Mesothelial cell of epicardium (in vitro differentiated cells): ENCODE measurements at places on chromosomes 12 and 14.
A peak's percentile ranks its signal among the peaks of the same experiment; 100 is the strongest.

DNA sequence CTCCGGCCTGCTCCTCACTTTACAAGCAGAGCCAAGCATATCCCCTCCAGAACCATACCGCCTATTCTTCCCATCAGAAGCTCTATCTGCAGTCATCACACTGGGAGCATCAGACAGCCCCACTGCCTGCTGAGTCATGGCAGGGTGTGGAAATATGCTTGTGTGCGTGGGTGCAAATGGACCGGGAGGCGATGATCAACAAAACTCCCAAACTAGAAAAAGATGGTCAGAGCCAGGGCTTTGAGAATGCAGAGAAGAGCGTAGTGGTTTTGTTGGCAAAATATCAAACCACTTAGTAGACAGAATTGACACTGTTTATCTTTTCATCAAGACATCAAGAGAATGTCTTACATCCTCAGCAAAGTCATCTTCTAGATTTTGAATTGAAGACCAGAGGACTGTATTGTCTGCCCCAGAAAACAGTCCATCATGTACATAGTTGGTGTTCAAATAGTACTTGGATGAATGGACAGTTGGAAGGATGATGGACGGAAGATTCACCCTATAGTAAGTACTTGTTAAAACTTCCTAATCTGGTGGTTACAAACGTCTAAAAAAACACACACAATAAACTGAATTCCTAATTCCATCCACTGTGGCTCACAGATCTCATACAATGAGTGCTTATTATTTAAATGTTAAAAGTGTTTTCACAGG is 54.9 kb downstream of the VWF start:
- no peak for DNase-seq

- no peak for DNase-seq
These were observed 583.6 kb downstream of the GALC start for GRCh38 chr14:87409393-87409792.

GRCh38 chr12:20800160-20800559 is 10.3 kb upstream of the SLCO1B3 start:
- no peak for DNase-seq

GRCh38 chr14:21023174-21023573 is 1.7 kb downstream of the NDRG2 start:
- DNase-seq = no peak

- DNase-seq = no peak
These were observed 361.8 kb downstream of the C12orf50 start for GRCh38 chr12:87667378-87667777.

DNA sequence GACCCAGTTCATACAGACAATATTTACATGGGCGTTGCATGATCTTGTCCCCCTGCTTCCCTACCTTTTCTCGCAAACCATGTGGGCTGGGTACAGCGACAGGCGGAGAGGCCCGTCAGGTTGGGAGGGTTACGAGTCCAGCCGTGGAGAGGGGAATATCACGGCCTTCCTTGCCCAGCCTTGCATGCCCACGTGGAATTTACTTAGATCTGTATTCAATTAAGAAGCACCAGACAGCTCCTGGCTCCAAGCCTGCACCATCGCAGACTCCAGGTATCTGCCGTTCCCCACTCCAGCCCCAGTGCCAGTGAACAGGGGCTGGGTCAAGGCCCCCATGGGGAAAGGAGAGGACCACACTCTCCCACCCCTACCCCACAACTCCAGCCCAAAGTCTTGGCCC is 29.8 kb downstream of the BCL11B start:
- DNase-seq = no peak

DNA sequence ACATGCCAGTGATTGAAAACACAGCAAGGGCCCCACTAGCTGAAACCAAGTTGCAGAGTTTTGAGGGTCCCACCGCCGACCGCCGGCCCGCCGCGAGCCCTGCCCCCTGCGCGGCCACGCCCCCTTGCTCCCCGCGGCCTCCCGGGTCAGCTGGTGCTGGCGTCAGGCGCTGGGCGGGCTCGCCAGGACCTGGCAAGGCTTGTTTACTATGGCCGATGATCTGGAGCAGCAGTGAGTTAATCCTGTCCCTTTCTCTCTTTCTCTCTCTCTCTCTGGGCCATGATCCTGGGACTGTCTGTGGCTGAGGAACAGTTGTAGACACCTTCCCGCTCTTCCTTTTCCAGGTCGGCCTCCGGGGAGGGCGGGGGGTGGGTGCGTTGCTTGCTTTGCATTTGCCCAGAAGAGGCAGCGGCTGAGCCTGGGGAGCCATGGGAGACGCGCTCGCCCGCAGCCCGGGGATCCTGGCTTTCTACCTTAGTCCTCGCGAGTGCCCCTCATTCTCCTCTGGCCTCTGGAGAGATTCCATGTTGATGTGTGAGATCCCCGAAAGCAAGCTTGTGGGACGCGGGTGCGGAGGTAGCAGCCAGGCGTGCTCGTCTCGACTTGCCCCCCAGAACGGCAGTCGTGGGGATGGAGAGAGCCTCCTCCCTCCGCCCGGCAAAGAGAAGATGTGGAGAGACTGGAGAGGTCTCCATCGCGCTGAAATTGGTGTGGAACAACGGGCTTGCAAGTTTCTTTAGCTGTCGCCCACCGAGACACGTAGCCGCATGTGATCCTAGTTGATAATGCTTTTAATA is at the start of gene ABHD4:
ABHD4 (plus strand) TSS at position 202 of the 797 bp plus-strand sequence; CDS start at position 209, 7 bp downstream.
- DNase-seq = peak; percentile 43

DNA sequence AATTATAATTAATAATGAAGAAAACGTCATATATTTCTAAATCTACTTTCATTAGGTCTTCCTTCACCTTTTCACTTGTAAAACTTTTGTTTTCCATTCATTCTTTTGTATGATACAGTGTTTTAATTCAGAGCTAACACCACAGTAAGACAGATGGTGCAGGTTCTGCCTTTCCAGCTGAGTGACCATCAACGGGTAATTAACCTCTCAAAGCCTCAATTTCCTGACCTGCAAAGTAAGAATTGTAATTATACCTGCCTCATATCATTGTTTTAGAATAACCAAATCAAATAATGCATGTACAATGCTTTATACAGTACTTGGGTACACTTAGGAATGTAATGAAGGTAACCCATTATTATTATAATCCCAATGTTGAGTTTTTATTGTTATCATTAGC is 157.6 kb downstream of the FOXA1 start:
- DNase-seq = no peak

- no peak for DNase-seq
These were observed 19.9 kb downstream of the DAAM1 start for GRCh38 chr14:59208224-59208814.

GRCh38 chr14:22474730-22475351 is 114.2 kb downstream of the DAD1 start:
- no peak for DNase-seq

DNA sequence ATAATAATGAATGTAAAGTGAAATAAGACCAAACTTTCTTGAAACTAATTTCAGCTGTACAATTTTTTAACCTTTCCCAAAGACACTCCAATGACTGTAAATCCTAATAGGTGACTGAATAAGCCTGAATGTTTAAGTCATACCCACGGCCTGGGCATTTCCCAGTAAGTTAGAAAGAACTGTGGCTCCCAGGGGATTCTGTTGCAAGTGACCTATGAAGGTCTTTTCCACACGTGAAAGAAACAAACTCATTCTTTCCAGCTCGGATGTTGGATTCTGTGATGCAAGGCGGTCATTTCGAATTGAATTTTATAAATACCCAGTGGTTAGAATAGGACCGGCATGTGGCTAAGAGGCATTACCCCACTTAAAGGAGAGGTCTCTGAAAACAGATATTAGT is 1134.4 kb downstream of the GALC start:
- no peak for DNase-seq

- no peak for DNase-seq
These were observed 41.6 kb upstream of the VASH1 start for GRCh38 chr14:76719666-76720065.

DNA sequence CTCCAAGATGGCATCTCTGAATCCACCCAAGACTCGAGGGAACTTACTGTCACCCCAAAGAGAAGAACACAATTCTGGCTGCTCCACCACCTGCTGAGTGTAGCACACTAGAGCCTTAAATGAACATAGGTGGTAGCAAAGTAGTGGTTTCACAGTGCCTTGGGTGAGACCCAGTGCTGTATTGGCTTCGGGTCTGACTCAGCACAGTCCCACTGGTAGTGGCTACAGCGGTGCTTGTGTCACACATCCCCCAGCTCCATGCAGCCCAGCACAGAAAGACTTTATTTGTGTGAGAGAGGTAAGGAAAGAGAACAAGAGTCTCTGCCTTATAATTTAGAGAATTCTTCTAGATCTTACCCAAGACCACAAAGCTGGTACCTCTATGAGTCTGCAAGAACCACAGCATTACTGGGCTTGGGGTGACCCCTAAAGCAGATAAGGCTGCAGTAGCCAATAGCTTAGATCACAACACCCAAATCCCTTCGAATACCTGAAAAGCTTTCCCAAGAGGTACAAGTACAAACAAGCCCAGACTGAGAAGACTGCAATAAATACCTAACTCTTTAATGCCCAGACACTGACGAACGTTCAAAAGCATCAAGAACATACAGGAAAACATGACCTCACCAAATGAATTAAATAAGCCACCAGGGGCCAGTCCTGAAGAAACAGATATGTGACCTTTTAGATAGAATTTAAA is 83.3 kb upstream of the SLC38A4 start:
- no peak for DNase-seq

GRCh38 chr14:53032161-53032803 is 81.4 kb upstream of the FERMT2 start:
- no peak for DNase-seq

DNA sequence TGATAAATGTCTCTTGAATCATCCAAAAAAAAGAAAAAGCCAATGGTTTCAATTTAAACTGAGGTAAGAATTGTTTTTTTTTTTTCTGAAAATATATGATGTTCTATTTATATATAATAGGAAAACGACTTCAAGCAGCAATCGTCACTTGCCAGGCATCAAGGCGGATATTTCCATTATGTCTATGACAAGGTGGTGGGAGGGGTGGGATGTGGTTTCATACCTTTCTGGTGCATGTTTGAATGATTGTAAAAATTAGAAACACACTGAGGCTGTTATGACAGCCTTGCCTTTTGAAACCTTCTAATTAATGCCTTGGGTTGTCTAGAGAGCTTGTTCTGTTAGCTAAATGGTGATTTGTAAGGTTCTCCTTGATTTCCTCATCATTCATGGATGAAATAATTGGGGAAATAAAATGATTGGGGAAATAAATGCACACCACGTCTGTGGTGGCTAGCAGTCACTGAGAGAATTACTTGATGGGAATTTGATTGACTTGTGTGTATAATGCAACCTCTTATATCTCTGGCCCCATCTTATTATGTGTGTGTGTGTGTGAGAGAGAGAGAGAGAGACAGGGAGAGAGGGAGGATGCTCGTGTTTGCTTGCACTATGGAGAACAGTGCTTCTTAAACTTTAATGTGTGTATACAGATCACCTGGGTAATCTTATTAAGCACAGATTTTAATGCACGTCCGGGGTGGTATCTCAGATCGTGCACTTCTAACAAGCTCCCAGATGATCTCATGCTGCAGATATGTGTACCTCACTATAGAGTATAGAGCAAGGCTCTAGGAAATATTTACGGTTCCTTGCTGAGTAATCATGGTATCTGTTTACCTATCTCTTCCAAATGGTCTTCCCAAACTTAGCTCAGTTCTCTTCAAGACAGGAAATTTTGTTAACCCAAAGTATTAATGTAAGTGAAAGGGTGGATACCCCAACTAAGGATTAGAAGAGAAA is 502.6 kb downstream of the DIO2 start:
- no peak for DNase-seq

GRCh38 chr12:77040231-77040630 is 25.1 kb downstream of the E2F7 start:
- DNase-seq = no peak

DNA sequence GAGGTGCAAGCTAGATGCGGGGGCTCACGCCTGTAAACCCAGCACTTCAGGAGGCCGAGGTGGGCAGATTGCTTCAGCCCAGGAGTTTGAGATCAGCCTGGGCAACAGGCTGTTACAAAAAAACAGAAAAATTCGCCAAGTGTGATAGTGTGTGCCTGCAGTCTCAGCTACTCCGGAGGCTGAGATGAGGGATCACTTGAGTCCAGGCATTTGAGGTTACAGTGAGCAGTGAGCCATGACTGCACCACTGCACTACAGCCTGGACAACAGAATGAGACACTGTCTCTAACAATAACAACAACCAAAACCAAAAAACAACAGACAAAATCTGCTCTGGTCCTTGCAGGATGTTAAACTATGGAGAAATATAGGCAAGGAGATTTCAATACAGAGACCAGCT is 13.9 kb downstream of the BTBD7 start:
- DNase-seq = no peak

GRCh38 chr14:100271247-100271939 is 32.4 kb downstream of the YY1 start:
- DNase-seq = no peak

DNA sequence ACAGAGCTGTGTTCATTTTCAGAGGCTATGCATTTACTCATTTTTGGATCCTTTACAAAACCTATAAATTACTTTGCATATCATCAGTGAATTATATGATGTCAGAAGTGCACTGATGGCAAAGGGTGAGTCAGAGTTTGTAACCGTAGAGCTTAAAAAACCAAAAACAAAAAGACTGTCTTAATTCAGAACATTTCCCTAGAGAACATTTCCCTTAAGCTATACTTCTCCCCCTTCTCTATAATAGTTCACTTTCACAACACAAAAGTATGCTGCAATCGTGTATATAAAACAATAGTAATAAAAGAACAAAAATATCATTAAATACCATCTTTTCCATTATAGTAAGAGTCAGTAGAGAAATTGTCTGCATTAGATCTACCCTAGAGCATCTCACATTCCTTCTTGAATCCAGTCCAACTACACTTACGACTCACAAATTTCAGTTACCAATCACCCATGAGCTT is 934.9 kb downstream of the LRFN5 start:
- DNase-seq = no peak

DNA sequence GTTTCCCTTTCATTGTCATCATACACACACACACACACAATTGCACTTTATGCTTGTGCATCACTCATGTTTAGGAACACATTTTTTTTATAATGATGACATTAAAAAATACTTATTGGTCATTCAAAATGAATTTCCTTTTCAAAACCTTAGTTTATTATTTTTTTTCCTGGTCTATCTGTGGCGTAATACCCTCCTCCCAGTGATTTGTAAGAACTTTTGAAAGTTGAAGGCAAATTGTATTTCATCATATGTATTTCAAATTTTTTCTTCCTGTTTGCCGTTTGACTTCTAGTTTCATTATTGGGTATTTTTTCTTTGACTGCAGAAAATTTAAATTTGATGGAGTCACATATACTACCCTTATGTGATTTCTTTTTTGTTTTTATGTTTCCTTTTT is 2.5 kb upstream of the LRRK2 start:
- DNase-seq = no peak

GRCh38 chr14:101788016-101788635 is 26.6 kb downstream of the PPP2R5C start:
- no peak for DNase-seq

DNA sequence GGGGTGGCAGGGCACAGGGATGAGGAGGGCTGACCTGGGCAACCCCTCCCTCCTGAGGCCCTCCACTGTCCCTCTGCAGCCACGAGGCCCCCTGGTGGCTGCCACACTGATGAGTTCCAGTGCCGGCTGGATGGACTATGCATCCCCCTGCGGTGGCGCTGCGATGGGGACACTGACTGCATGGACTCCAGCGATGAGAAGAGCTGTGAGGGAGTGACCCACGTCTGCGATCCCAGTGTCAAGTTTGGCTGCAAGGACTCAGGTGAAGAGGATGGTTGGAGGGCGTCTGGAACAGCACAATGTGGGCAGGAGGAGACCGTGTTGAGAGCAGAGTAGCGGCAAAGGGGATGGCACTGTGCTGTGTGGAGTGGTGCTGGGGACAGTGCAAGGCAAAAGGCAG is 25.7 kb upstream of the LRP1-AS start:
- no peak for DNase-seq
